HFFc6 (cell line): ENCODE measurements at places on chromosomes 13 and 19.

DNA sequence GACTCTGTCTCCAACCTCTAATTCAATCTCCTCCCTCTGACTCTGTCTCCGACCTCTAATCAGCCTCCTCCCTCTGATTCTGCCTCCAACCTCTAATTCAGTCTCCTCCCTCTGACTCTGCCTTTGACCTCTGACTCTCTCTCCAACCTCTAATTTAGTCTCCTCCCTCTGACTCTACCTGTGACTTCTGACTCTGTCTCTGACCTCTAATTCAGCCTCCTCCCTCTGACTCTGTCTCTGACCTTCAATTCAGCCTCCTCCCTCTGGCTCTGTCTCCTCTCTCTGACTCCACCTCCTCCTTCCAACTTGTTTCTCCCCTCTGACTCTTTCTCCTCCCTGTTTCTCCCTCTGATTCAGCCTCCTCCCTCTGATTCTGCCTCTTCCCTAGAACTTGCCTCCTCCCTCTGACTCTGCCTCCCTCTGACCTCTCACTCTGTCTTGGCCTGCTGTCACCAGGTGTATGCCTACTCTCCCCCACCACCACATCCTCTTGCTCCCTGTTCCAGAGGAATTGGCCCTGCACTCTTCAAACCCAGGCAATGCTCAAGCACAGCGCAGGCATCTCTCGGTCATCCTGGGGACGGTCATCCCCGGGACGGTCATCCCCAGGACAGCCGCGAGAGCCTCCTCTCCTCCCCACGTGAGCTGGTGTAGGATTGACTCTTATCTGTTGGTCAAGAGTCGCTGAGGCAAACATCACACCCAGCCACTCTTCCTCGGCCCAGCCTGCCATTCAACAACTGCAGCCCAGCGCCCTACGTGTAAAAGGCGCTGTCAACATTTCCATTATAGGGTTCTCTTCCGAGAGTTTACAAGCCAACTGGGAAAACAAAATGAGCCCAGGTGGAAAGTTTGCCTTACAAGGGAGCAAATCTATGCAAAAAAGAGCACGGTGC lies 60.2 kb downstream of the ZIC5 start:
- no peak overlapping the region for H3K27ac ChIP-seq
- no peak for DNase-seq

- DNase-seq, result no peak
- H3K27me3 ChIP-seq, result peaks cover 4% of the 10 kb centered on the region
- peaks cover 44% of the 10 kb centered on the region for H3K36me3 ChIP-seq
- H3K4me1 ChIP-seq, result no peaks in the 10 kb centered on the region
- H3K4me3 ChIP-seq, result no peak overlapping the region
These were observed 17.4 kb upstream of the C13orf46 start for GRCh38 chr13:113991191-113991669.

DNA sequence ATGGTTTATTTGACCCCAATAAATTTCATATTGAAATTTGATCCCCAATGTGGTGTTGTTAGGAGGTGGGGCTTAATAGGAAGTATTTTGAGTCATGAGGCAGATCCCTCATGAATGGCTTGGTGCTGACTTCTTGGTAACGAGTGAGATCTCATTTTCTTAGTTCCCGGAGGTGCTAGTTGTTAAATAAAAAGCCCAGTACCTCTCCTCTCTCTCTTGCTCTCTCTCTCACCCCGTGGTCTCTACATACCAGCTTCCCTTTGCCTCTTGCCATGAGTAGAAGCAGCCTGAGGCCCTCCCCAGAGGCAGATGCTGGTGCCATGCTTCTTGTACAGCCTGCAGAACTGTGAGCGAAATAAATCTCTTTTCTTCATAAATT lies 39.4 kb upstream of the KATNAL1 start:
- no peak overlapping the region for H3K27ac ChIP-seq
- H3K4me1 ChIP-seq, result peaks cover 32% of the 10 kb centered on the region
- no peak for DNase-seq
- H3K27me3 ChIP-seq, result peaks cover 2% of the 10 kb centered on the region
- H3K4me3 ChIP-seq, result no peak overlapping the region
- peaks cover 3% of the 10 kb centered on the region; the same call in 1 of the 2 replicates for H3K36me3 ChIP-seq

- DNase-seq, result no peak
- H3K4me3 ChIP-seq, result no peak overlapping the region
- no peak overlapping the region for H3K27ac ChIP-seq
- H3K36me3 ChIP-seq, result no peaks in the 10 kb centered on the region
- H3K4me1 ChIP-seq, result no peaks in the 10 kb centered on the region; the same call in 1 of the 2 replicates
- no peaks in the 10 kb centered on the region for H3K27me3 ChIP-seq
These were observed 452.5 kb upstream of the ARGLU1 start for GRCh38 chr13:107020393-107020792.

DNA sequence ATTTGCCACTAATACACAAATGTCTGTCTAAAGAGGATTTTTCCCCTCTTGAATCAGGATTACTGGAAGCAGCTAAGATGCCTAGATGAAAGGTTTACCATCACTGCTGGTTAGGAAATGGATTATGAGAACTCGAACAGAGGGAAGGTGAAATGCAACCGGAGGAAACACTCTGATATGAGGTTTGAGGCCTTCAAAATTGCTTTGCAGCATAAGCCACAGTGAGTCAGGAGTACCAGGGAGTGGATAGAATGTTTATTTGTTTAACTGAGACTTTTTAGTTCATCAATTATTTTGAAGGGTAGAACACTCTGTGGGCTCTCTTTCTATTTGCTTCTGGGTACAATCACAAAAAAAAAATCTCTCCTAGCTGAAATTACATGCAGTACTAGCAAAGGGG lies 18.1 kb downstream of the CDADC1 start:
- no peaks in the 10 kb centered on the region for H3K27me3 ChIP-seq
- H3K36me3 ChIP-seq, result peaks cover 13% of the 10 kb centered on the region; the same call in 1 of the 2 replicates
- no peak overlapping the region for H3K4me3 ChIP-seq
- H3K4me1 ChIP-seq, result peaks cover 12% of the 10 kb centered on the region
- DNase-seq, result peak; percentile 6

- H3K4me1 ChIP-seq, result no peaks in the 10 kb centered on the region
- H3K27me3 ChIP-seq, result no peaks in the 10 kb centered on the region
These were observed 136.0 kb upstream of the MIR17HG start for GRCh38 chr13:91211510-91211909.

DNA sequence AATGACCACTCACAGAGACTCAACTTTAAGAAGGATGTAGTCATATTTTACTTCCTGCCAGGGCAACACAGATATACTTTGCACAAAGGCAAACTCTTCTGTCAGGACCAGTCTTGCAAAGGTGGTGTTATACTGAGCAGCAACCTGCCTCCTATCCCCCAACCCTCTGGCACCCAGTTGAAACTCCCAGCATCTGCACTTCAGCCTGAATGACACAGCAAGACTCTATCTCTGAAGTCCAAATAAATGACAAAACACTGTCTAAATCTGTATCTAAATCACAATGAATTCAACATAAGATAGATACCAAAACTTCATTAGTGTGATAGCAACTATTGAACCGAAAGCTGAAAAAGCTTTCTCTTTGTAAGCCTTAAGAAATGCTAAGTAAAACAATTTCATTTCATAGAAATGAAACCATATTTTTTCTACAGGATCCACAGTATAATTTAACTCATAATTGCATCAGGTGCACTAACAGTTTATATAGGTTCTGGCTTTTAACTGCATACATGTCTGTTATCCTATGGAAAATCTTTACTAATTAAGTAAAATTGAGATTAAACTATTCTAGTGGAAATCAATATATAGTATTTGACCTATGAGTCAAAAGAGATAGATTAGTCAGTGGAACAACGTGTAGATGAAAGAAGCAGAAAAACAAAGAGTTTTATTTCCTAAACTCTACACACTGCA lies 163.7 kb downstream of the TBC1D4 start:
- no peaks in the 10 kb centered on the region for H3K27me3 ChIP-seq
- H3K4me1 ChIP-seq, result peaks cover 34% of the 10 kb centered on the region

- DNase-seq, result no peak
- H3K36me3 ChIP-seq, result no peaks in the 10 kb centered on the region
- H3K27ac ChIP-seq, result no peak within 1 kb of the TSS
- no peaks in the 10 kb centered on the region for H3K4me1 ChIP-seq
- no peak within 1 kb of the TSS for H3K4me3 ChIP-seq
- peaks cover 11% of the 10 kb centered on the region for H3K27me3 ChIP-seq
These were observed at the start of gene SIGLEC7 for GRCh38 chr19:51142119-51142518. SIGLEC7 (plus strand) TSS chr19:51142301; CDS start chr19:51142370, 69 bp downstream.
